ENCODE measurements at places on chromosomes 13 and 19.

GRCh38 chr13:109309625-109310363 is 476.6 kb downstream of the IRS2 start:
- no peak for DNase-seq

DNA sequence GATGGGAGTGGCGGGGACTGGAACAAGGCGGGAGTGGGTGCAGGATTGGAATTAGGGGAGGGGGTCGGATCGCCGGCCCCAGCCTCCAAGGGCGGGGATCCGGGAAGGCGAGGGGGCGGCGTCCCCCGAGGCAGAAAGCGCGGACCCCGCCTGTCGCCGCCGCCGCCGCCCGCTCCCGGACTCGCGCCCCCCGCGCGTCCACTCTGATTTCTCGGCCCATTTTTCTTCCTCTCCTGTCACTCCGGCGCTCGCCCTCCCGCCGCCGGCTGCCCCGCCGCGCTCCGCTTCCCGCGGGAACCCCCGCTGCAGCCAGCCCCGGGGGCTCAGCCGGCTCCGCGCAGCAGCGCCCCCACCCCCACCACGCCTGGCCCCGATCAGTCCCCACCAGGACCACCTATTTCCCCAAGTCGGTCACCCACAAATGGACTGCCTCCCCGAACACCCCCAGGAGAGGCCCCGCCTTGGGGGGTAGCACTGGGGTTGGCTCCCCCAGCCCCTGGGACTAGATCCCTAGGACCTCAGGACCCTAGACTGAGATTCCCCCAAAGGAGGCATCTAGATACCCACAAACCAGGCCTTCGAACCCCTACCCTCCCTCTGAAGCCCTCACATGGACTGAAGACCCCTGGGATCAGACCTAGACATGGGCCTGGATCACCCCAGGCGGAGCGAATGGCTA is 12.6 kb upstream of the ERFL start:
- no peak for DNase-seq

- DNase-seq, result no peak
These were observed 28.8 kb upstream of the SEMA6B start for GRCh38 chr19:4588291-4588761.

DNA sequence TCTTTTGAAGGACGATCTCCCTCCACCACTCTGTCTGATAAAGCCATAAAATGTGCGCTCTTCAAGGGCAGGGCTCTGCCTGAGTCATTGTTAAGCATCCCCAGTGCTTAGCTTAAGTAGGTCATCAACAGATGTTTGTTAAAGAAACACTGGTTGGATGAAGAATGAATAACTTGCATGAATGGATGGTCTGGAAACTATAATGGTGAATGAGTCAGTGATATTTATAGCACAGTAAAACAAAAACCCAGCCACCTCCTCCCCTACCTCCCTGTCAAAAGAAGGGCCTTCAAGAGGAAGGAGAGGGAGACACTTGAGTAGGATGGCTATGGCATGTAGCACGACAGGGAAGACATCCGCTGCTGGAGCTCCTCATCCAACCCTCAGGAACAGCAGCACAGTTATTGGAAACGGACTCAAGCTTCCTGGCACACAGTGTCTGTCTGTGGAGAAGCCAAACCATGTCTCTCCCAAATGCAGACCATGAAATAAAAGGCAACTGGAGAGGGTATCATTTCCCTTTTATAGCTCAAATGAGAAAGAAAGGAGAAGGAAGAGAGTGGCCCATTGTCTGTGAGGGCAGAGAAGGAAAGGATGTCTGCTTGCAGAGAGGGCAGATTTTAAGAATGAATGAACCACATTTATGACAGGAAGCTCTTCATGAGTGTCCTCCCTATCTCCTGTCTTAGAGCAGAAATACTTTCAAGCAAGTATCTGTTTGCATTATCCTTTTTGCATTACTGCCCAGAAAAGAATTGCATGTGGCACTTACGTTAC is 183.5 kb upstream of the UBL3 start:
- DNase-seq, result no peak

- DNase-seq, result no peak
These were observed 320.6 kb downstream of the GPC5 start for GRCh38 chr13:91719033-91719432.

GRCh38 chr19:38512277-38512676 is 78.8 kb downstream of the RYR1 start:
- DNase-seq, result no peak

- no peak for DNase-seq
These were observed 9.0 kb downstream of the OR7A5 start for GRCh38 chr19:14826006-14826405.

DNA sequence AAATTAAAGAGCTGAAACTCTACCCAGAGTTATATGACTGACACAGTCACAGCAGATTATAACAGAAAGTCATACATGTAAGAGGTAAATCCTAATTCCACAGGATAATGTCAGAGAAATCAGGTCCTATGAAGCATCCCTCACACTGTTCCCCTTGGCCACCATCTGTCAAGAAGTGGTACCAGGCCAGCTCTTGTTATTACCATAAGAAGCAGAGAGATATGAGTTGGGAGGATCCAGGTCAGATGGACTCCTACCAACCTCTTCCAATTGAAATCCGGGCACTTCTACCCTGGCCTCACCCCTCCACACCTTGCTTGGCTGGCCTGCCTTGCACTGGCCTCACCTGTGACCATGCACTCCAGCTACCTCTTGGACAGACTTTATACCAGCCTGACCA is 353.2 kb downstream of the DNAJC15 start:
- no peak for DNase-seq

- no peak for DNase-seq
These were observed 1092.9 kb downstream of the SLITRK5 start for GRCh38 chr13:88764103-88764502.

GRCh38 chr19:4232614-4233281 is 3.4 kb downstream of the EBI3 start:
- no peak for DNase-seq

DNA sequence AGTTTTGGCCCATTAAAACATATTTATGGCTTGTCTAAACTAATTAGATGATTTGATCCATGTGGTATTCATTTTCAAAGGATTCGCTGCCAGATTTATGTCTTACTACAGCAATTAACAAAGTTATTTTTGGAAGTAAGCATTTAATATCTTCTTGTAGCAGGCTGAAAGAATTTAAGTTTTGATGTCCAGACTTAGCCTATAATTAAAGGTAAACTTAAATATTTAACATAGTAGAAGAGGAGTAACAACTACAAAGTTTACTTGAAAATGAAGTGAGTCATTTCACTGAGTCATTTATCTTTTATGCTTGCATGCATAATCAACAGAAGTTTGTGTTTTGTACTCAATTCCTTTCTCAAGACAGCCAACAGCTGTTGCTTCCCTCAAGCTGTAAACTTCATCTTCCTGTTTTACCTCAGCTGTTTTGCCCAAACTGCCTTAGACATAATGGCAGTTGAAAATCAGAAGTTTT is 58.1 kb downstream of the EDNRB start:
- DNase-seq, result no peak

- DNase-seq, result no peak
These were observed 9.2 kb downstream of the CCDC8 start for GRCh38 chr19:46404055-46404752.

Data from activated T-cell treated with anti-CD3 and anti-CD28 coated beads, Interleukin-2, amount 50 U/mL, for 1 hour (primary cell).